ENCODE measurements at places on chromosomes 5 and 9. TPM values are rescaled to one million over a fixed set of nuclear protein-coding genes. Genes with fewer than 3 reads are reported as not detected.

DNA sequence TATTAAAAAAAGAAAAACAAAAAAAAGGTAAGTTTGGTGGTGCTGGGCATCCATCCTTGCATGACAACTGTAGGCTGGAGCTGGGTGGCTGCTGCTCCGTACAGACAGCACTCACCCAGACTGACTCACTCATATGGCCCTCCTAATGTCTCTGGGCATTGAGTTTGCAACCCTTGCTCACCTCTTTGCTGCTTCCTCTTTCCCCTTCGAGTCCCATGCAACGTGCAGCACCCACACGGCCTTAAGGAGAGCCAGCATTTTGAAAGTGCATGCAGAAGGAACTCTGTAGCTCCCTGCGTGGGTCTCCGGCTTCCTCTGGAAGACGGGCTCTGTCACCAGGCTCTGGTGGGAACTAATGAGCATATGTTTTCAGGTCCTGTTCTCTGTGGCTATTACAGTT lies 60.5 kb upstream of the ENTREP1 start:
- H3K27ac ChIP-seq = no peak overlapping the region
- no peaks in the 10 kb centered on the region for H3K27me3 ChIP-seq
- H3K36me3 ChIP-seq = no peaks in the 10 kb centered on the region

DNA sequence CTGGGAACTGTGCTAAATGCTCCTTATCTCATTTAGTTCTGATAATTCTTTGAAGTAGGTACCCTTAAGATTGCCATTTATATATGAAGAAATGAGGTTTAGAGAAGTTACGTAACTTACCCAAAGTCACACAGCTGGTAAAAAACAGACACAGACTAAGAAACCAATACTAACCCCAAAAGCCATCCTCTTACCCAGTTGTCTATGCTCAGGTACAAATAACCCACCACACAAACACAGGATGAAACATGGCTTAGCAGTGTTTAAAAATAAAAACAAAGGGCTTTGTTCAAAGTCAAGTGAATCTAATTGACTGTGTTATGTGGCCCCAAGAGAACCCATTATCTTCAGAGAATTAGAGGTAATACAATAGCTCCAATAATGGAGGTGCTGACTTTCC lies 37.0 kb upstream of the IL7R start:
- H3K36me3 ChIP-seq = no peaks in the 10 kb centered on the region
- H3K4me3 ChIP-seq = no peak overlapping the region
- no peaks in the 10 kb centered on the region for H3K4me1 ChIP-seq
- no peak for DNase-seq
- no peak overlapping the region for H3K27ac ChIP-seq

- H3K4me1 ChIP-seq = peaks cover 10% of the 10 kb centered on the region
- H3K36me3 ChIP-seq = no peaks in the 10 kb centered on the region
- no peak overlapping the region for H3K4me3 ChIP-seq
These were observed 92.3 kb downstream of the LMX1B start for GRCh38 chr9:126705767-126706697.

DNA sequence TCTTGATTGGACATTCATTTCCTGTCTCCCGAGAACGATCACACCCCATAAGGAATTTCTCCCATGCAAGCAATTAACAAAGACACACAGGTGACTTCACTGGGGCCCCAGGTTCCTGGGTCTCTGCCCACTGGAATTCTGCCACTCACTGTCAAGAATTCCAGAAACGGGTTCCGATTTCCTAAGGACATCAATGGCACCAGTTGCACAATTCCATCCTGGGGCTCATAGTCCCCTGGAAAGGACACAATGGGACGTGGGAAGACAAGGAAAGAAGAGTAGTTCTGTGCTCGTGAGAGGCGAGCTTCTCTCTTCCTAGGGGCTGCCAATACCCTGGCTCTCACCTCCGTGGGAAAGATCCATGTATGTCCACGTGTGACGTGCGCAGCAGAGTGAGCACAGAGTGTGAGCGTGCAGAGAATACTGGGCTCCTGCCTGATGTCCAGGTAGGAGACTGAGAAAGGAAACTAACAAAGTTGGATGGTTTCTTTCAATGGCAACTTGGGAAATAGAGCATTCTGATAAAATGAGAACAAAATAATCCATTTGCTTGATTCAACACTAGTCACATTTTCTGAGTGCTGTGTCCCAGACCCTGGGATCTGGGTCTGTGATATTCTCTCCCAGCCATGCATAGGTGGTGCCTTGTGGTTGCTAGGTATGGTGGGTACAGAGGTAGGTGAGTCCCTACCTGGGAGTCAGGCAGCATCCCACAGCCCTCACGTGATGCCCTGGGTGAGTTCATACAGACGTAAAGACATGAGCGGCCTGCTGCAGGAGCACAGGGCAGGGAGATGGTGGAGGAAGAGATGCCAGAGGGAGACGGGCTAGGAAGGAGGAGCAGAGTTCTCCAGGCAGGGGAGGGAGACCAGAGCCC lies 159.8 kb downstream of the COL23A1 start:
- H3K27me3 ChIP-seq = no peaks in the 10 kb centered on the region
- no peak overlapping the region for H3K4me3 ChIP-seq
- H3K4me1 ChIP-seq = peaks cover 4% of the 10 kb centered on the region
- H3K36me3 ChIP-seq = no peaks in the 10 kb centered on the region
- no peak overlapping the region for H3K27ac ChIP-seq
- DNase-seq = no peak

GRCh38 chr9:18800579-18800978 lies 232.4 kb downstream of the SAXO1 start:
- H3K4me3 ChIP-seq = no peak overlapping the region
- DNase-seq = no peak
- H3K36me3 ChIP-seq = no peaks in the 10 kb centered on the region
- no peak overlapping the region for H3K27ac ChIP-seq
- no peaks in the 10 kb centered on the region for H3K27me3 ChIP-seq

Gene SLC46A2
- not detected for total RNA-seq

Gene CMYA5
- total RNA-seq = 0.65 TPM

Gene PCDHGA8
- total RNA-seq = 1.4 TPM

Gene PCDHGA10
- 2.2 TPM for total RNA-seq

Gene SLC25A25
- total RNA-seq = 18.5 TPM

Gene TTC23L
- 1.2 TPM for total RNA-seq

Gene NUTM2F
- total RNA-seq = not detected

Gene SLC4A9
- total RNA-seq = 0.15 TPM

Data from H1 (cell line).